ENCODE measurements at places on chromosomes 5 and 9.

DNA sequence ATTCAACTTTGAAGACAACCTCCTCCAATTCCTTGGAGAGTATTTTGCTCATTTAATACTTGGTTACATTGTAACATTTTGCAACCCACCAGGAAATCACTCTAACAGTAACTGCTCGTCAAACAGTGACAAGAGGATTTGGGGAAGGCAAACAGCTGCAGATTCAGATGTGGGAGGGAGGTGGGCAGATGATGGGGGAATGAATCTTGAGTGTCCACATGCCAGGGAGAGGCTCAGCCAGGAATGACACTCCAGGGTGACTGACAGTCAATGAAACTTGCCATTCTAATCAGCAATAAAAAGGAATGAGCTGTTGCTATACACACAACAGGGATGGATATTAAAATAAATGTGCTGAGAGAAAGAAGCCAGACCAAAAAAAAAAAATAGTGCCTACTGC lies 97.7 kb upstream of the ANKRD55 start:
- no peak for DNase-seq
- H3K27me3 ChIP-seq, result no peaks in the 10 kb centered on the region
- H3K4me3 ChIP-seq, result no peak overlapping the region
- H3K36me3 ChIP-seq, result no peaks in the 10 kb centered on the region
- H3K4me1 ChIP-seq, result peaks cover 13% of the 10 kb centered on the region
- H3K27ac ChIP-seq, result no peak overlapping the region

DNA sequence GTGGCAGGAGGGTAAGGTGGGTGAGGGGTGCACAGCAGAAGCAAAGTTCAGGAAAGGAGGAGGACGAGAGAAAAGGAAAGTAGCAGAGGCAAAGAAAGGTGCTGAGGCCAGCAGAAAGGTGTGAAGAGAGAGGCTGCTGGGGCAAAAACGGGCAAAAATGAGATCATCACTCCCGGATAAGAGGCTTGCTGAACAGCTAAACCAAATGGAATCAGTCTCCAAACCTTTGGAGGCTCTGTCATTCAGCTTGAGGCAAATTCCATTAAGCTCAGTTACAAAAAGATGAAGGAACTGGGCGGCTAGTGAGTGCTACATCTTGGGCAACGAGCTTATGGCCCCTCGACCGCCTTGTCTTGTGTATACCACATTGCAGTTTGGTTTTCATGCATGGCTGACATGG lies 136.4 kb downstream of the FSTL4 start:
- no peaks in the 10 kb centered on the region for H3K27me3 ChIP-seq
- no peaks in the 10 kb centered on the region for H3K36me3 ChIP-seq
- H3K4me3 ChIP-seq, result no peak overlapping the region
- no peaks in the 10 kb centered on the region for H3K4me1 ChIP-seq
- no peak for DNase-seq

- H3K4me1 ChIP-seq, result no peaks in the 10 kb centered on the region
- no peak for DNase-seq
- no peak overlapping the region for H3K4me3 ChIP-seq
Measured at GRCh38 chr5:6861667-6862066, 148.4 kb downstream of the TENT4A start.

- no peak overlapping the region for H3K4me3 ChIP-seq
- no peaks in the 10 kb centered on the region for H3K27me3 ChIP-seq
- H3K27ac ChIP-seq, result no peak overlapping the region
- H3K36me3 ChIP-seq, result no peaks in the 10 kb centered on the region
Measured at GRCh38 chr5:108046955-108047670, 334.8 kb downstream of the FBXL17 start.

DNA sequence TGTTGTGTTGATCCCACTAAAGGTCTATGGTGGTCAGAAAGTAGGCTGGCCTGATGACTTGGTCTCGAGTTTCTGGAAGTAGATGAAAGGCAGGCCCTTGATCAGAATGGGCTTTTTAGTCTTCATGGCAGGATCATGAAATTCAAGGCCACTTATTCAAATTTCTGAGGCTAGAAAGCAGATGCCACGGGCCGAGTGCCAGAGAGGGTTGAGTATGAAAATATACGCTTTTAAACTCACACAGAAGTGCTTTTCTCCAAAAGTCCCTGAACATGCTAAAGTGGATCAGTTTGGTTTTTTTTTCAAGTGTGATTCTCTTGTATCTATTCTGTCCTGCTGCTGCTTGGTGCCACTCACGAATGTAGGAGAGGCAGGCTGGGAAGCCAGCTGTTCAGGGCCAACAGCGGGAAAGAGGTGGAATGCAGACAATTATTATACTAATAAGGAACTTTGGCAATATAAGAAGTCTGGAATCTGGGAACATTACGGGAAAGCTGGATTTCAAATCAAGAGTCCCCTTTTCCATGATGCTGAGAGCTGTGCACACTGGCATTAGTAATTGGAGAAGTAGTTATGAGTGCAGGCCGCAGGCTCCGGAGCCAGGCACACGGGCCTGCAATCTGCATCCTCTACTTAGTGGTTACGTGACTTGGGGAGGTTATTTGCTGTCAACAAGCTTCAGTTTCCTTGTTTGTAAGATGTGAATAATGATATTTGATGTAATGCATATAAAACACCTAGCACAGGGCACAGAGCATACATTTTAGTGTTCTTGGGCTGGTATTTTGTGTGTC lies 95.8 kb downstream of the LMNB1 start:
- no peaks in the 10 kb centered on the region for H3K36me3 ChIP-seq
- H3K4me1 ChIP-seq, result peaks cover 6% of the 10 kb centered on the region
- no peak overlapping the region for H3K4me3 ChIP-seq
- no peak overlapping the region for H3K27ac ChIP-seq
- H3K27me3 ChIP-seq, result no peaks in the 10 kb centered on the region

GRCh38 chr5:122584411-122585300 lies 190.2 kb upstream of the SNX2 start:
- no peak overlapping the region for H3K4me3 ChIP-seq
- H3K27ac ChIP-seq, result no peak overlapping the region
- no peak for DNase-seq
- no peaks in the 10 kb centered on the region for H3K36me3 ChIP-seq
- H3K27me3 ChIP-seq, result no peaks in the 10 kb centered on the region

All from right atrium auricular region (tissue), 2 donors.